ENCODE measurements at places on chromosomes 7 and 10.
A peak's percentile ranks its signal among the peaks of the same experiment; 100 is the strongest.

- no peak for DNase-seq
These were observed 70.5 kb downstream of the SEMA3A start for GRCh38 chr7:84123965-84124547.

DNA sequence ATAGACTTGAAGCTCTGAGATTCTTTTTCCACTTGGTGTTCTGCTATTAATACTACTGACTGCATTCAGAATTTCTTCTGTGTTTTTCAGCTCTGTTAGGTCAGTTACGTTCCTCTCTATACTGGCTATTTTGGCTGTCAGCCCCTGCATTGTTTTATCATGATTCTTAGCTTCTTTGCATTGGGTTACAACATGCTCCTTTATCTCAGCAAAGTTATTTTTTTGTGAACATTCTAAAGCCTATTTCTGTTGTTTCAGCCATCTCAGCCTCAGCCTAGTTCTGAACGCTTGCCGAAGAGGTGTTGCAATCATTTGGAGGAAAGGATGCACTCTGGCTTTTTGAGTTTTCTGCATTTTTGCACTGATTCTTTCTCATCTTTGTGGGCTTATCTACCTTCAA, 201.5 kb upstream of the GNAI1 start:
- no peak for DNase-seq

DNA sequence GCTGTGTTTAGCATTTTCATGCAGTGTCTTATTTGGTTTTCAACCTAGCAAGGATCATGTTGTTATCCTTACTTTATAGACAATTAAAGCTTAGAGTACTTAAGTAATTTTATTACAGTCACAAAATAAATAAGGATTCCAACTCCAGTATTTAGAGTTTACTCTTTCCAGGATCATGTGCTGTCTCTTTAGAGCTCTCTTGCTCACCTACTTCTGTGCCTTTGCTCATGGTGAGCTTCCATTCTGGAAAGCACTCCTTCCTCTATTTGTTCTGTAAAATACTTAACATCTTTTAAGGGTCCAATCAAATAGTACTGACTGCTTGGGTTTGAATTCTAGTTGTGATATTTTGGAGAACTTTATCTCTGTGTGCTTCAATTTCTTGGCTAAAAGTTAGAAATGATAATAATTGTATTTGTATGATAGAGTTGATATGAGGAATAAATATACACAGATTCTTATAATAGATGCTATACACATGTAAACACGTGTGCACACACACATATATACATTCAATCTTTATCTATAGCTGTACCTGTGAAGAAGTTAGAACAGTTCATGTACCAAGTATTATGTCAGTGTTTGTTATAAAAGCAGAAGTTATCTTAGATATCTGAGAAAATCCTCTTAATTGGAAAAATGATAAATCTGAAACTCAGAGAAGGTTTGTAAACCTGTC, 18.2 kb upstream of the CALCR start:
- DNase-seq = no peak

GRCh38 chr10:128337860-128338378, 211.7 kb upstream of the MKI67 start:
- no peak for DNase-seq

DNA sequence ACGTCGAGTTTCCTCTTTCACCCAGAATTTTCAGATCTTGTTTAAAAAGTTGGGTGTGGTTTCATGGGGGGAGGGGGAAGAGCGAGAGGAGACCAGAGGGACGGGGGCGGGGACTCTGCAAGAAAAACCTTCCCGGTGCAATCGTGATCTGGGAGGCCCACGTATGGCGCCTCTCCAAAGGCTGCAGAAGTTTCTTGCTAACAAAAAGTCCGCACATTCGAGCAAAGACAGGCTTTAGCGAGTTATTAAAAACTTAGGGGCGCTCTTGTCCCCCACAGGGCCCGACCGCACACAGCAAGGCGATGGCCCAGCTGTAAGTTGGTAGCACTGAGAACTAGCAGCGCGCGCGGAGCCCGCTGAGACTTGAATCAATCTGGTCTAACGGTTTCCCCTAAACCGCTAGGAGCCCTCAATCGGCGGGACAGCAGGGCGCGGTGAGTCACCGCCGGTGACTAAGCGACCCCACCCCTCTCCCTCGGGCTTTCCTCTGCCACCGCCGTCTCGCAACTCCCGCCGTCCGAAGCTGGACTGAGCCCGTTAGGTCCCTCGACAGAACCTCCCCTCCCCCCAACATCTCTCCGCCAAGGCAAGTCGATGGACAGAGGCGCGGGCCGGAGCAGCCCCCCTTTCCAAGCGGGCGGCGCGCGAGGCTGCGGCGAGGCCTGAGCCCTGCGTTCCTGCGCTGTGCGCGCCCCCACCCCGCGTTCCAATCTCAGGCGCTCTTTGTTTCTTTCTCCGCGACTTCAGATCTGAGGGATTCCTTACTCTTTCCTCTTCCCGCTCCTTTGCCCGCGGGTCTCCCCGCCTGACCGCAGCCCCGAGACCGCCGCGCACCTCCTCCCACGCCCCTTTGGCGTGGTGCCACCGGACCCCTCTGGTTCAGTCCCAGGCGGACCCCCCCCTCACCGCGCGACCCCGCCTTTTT, at the start of gene VIM:
TSS of gene VIM (plus strand) at position 151 of the 925 bp plus-strand sequence. CDS start 1,182 bp downstream, outside the sequence.
- peak; percentile 95 for DNase-seq

- DNase-seq = no peak
These were observed 183.0 kb downstream of the ARID5B start for GRCh38 chr10:62084451-62084850.

DNA sequence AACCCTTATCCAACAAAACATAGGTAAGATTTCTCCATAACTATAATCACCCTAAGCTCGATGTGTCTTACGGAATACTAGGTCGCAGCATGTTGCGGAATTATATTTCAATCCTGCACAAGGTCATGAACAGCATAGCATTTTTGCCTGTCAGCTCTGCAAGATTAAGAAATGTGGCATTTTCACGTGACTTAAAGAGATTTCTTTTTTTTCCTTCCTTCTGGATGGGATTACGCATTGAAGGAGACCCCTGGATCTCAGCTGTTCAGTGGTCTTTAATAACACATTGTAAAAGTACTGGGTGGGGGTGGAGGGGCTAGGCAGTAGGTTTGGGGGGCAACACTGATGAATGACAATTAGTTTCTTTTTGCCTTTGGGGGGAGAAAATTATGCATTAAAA, 106.7 kb downstream of the CUBN start:
- no peak for DNase-seq

DNA sequence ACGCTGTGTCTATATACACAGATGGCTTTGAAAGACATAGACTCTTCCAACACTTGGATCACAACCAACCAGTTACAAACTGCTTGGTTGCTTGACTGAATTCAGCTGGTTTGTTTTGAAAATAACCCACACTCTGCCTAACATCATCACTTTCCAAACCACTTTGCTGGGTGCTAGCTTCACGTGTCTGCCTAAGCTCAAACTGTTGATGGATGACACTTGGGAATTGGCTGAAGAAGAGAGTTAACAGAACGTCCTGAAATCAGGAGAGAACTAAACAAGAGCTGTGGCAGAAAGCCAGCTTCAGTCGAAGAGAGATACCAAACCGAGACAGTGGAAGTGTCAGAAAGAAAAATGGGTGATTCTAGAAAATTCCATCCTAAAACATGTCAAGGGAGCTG, 420.8 kb upstream of the AUTS2 start:
- DNase-seq = no peak
